Stomach (tissue), 19 donors: ENCODE measurements at places on chromosomes 5 and 9. TPM values are rescaled to one million over a fixed set of nuclear protein-coding genes. Genes with fewer than 3 reads are reported as not detected.

DNA sequence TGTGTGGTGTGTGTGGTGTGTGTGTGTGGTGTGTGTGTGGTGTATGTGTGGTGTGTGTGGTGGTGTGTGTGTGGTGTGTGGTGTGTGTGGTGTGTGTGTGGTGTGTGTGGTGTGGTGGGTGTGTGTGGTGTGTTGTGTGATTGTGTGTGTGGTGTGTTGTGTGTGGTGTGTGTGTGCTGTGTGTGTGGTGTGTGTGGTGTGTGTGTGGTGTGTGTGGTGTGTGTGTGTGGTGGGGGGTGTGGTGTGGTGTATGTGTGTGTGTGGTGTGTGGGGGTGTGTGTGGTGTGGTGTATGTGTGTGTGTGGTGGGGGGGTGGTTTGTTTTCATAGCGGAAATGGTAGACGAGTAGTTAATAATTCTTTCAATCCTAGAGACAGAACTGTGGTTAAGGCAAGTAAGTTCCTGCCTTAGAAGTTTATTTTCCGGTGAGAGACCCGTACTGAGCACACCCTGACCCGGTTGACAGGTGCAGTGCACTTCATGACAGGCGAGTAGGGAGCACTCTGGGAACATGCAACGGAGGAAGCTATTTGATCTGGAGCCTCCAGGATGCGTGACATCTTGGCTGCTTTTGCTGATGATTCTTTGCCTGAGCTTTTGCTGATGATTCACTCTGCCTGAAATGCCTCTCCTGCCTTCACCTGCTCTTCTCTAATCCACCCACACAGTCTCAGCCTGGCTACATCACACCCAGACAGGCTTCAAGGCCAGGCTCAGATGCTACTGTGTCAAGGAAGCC, 21.7 kb upstream of the FAT2 start:
- no peak for DNase-seq

DNA sequence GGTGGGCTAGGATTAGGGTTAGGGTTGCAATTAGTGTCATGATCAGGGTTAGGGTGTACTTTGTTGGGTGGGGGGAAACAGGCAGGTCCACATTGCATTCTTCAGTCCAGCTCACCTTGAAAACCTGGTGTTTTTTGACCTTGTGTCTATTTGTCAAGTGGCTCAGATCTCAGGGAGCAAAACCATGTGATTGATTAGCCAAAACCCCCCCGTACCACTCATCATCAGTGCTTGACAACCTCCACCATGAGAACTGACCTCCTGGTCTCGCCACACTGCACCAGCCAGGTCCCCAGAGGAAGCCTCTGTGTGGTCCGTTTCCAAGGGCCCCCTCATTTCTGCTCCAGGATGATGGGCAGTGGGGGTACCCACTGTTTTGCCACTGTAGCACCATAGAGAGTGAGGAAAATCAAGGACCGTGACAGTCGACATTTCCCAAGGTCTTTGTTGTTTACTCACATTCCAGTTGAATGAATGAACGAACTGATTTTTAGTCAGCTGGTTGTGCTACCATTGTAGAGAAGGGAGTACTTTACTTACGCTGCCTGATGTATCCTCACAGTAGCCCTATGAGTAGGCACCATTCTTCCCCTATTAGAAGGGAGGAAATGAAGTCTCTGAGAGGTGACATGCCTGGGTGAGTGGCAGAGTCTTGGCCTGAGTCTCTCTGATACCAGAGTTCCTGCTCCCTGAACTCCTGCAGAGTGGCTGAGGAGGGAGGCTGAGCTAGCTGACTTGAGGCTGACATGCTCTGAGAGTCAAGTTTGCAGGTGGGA, 84.8 kb downstream of the RAD23B start:
- DNase-seq, result no peak

DNA sequence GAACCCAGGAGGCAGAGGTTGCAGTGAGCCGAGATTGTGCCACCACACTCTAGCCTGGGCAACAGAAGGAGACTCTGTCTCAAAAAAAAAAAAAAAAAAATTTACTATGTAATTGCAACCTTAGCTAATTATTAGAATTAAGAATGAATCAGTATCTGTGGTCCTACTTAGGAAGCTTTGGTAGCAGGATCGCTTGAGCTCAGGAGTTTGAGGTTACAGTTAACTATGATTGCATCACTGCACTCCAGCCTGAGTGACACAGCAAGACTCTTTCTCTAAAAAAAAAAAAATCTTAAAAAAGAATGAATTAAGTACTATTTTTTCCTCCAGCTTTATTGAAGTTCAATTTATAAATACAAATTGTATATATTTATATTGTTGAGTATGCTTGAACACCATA, 16.7 kb downstream of the NDUFAF2 start:
- no peak for DNase-seq

DNA sequence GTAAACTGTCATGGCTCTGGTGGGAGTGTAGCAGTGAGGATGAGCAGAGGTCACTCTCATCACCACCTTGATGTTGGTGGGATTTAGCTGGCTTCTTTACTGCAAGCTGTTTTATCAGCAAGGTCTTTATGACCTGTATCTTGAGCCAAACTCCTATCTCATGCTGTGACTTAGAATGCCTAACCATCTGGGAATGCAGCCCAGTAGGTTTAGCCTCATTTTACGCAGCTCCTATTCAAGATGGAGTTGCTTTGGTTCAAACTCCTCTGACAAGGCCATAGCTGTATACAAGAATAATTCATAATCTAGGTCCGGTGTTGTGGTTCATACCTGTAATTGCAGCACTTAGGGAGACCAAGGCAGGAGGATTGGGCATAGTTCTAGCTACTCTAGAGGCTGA, 85.1 kb downstream of the ARRDC3 start:
- no peak for DNase-seq

DNA sequence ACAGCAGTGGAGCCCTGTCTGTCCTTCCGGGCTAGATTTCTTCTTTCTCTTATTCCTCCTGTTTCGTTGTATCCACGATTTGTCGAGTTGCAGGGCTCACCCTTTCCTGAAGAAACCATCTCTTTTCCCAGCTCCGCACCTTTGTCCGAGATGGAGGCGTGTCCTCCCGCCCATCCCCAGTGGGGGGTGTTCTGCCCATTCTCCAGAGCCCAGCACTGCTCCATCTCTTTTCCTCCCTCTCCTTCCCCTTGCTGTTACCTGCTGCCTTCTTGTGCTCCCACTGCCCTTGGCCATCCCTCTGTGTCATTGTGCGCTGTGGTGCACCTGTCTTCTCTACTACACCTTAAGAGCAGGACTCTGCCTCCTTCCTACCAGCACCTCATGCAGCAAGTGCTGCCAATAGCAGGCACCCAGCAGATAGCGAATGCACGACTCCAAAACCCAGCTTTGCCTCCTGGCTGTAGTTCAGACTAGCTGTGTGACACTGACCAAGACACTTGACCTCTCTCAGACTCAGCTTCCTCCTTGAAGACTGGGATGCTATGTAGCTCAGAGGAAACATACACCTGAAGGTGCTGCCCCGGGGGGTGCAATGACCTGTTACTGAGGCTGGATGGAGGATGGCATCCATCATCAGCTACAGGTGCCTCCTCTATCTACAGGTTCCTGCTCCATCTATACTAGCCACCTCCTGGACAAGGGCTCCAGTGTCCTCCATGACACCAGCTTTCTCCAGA, 8.9 kb downstream of the OR13J1 start:
- DNase-seq, result no peak

DNA sequence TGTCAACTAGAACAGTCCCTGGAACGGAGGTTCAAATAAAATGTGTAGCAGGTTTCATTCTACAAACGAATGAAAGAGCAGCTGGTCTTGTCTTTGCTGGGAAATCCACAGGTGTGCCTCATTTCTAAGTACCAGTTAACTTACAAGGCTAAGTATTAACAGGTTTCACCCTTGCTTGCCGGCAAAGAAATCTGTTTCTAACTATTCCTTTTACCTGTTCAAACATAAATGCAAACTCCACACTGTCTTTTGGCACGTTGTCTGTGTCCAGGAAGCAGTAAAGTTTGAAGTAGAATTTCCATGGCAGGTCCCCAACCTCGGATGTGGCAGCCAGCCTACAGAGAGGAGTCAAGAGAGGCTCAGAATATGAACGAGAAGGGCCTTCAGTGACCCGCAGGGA, 54.4 kb upstream of the RETREG1 start:
- no peak for DNase-seq

- no peak for DNase-seq
Observed at GRCh38 chr9:13446938-13447842, 167.7 kb upstream of the MPDZ start.

Gene OSTF1
- 43.5 TPM for total RNA-seq

Gene BTNL9
- 19.1 TPM for total RNA-seq

Gene MOCS2
- 37.1 TPM for total RNA-seq
